ENCODE measurements at places on chromosomes 4 and X.

DNA sequence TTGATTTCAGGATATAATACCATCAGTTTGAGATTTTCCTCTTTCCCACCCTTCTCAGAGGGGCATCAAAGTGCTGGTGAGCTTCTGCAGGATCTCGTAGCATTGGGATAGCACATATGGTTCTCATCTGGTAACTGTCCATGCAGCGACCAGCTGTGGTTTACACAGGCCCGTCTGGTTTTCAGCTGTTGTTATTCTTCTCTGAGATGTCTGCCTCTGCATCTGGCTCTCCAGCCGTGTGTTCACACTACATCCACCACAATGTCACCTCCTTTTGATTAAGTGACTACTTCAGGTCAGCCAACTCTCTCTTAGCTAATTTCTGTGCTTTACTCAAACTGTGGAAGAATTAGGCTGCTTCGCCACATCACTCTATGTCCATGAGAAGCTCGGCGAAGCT, 676.7 kb upstream of the TENM3 start:
- DNase-seq = no peak

- no peak for DNase-seq
Observed at GRCh38 chrX:7330971-7331746, 183.2 kb upstream of the PUDP start.

- no peak for DNase-seq
Observed at GRCh38 chrX:96027407-96027806, 657.2 kb upstream of the DIAPH2 start.

DNA sequence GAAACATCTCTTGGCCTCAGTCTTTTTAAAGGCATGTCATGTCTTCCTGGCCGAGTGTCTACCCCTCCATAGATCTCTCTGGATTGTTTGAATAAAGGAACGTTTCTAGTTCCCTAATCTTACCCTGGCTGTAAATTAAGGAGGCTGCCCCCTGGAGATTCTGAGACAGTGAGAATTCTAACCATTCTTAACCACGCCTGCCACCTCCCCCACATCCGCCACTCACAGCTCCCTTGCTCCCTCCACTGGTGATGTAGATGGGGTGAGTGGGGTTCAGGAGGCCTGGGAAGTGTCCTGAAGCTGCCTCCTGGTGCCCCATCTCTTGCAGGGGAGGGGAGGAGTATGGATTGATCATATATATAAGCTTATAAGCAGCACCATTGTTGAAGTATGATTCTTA, 48.0 kb upstream of the TRIM2 start:
- peak; percentile 86 for DNase-seq

GRCh38 chrX:17861489-17862011, 452 bp upstream of the RAI2 start:
- DNase-seq = no peak

GRCh38 chr4:82777857-82778525, 20.6 kb downstream of the SCD5 start:
- no peak for DNase-seq

DNA sequence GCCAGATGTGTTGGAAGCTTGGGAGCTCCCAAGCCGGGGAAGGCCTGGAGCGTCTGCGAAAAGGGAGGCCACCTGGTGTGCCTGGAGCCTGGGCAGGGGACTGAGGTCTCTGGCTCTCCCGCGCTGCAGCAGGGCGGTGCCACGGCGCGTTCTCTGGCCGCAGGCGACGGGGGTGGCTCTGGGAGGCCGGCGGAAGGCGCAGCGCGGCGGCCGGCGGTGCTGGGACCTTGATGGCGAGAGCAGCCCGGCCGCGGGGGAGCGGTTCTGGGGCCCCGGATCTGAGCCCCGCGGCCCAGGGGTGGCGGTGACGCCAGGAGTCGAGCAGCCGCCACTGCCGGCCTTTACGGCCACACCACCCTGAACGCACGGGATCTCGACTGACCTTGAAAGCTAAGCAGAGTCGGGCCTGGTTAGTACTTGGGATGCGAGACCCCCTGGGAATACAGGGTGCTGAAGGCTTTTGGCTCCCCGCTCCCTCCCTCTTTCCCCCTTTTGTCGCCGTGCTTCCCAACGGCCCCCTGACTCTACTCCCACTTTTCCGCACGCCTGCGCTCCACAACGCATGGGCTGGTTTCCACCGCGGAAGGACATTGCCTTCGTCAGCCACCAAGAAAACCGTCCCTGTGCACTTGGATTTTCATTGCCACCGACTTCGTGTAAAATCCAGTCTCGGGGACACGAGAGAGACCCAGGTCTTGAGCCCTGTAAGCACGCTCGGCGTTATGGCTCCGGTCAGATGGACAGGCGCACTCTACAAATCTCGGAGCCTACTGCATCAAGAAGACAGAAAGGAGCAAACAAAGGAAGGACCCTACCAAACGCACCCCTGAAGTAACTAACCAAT, 9.5 kb downstream of the FRG2 start:
- peak; percentile 55 for DNase-seq

GRCh38 chr4:26344901-26345564, 24.2 kb downstream of the RBPJ start:
- DNase-seq = no peak

DNA sequence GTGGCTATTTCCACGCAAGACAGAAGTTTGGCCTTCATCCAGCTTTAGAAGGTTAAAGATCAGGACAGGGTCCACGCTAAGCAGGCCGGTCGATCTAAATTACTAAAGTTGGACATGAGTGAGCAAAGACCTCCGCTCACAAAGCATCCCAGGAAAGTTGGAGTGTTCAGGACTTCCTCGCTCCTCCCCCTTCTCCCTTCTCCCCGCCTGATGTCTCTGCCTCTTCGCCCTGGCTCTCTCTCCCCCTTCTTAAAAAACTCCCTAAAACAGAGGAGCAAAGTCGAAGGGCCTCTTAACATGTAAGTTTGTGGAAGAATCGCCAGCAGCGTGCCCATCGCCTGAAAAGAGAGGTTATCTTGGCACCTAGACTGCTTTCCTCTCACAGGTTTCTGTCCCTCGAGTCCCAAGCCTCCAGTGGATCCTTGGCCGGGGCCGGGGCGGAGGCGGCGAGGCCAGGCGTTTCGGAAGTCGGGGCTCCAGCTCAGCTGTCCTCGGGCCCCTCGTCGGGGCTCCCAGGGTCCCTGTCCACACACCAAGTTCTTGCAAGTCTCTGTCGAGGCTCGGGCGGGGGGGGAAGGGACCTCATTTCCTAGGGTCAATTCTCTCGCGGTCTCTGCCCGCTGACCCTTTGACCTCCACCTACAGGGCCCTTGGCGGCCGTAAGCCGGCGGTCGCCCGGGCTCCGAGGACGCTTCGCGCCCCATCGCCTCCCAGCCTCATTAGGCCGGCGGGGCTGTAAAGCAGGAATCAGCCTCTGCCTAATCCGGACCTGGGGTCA, 7.6 kb downstream of the ZIC3 start:
- DNase-seq = no peak

DNA sequence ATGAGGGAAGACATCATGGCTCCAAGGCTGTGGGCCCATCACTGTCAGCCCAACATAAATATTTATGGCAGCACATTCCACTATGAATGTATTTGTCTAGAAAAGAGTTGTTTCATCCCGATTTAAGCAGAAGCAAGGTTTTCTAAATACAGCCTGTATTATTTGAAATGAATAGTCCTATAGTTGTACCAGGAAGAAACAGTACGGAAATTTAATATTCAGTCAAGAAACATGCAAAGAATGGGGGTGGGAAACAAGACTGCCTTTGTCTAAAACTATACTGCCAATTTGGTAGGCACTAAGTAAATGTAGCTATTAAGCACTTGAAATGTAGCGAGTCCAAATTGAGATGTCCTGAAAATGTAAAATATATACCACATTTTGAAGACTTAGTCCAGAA, 69.1 kb downstream of the MOSPD2 start:
- DNase-seq = no peak

DNA sequence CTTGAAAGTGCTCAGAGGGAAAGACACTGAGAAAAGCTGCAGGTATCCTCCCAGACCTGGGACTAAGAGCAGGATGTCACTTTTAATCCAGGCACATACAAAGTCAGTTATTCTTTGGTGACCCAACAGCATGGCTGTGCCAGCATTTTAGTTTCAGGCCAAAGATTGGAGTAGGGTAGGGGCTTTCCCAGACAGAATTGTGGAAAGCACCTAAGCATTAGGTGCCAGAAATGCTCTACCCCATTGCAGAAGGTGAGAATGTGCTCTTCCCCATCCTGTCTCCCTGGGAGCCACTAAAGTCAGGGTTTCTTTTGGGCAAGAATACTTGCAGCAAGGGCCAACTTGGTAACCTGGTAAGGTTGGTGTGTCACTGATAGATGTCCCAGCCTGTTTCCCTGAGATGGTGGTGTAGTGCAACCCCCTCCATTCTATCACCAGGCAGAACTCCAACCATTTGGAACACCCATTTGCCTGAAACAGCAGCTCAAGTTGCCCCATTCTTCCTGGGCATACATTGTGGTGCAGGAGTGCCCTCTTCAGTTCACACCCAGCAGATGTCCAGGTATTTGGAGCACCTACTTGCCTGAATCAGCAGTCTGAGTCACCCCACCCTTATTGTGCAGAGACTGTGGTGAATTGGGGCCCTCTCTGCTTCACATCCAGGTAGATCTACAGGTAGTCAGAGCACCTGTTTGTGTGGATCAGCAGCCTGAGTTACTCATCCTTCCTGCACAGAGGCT, 183.5 kb downstream of the ZC4H2 start:
- DNase-seq = no peak

DNA sequence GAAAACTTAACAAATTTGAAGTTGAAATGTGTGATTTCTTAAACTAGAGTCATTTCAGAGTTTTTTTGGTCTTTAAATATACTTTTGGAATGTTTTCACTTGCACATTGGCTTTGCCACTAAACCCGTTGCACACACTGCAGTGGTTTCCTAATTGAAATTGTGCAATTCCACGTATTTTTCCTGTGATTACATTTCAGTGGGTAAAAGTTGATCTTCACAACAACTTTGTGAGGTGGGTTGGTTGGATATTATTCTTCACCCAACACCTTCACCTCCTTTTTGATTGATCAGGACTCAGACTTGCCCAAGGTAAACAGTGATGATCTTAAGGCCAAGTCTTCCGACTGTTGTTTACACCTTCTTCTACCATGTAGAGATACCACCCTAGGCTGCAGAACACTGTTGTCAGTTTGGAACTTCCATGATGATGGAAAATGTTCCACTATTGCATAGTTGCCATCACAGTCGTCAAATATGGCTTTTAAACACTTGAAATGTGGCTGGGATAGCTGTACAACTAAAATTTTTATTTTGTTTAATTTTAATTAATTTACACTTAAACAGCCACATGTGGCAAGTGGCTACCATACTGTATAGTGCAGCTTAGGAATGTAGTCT, 13.7 kb downstream of the SEPTIN11 start:
- DNase-seq = no peak

DNA sequence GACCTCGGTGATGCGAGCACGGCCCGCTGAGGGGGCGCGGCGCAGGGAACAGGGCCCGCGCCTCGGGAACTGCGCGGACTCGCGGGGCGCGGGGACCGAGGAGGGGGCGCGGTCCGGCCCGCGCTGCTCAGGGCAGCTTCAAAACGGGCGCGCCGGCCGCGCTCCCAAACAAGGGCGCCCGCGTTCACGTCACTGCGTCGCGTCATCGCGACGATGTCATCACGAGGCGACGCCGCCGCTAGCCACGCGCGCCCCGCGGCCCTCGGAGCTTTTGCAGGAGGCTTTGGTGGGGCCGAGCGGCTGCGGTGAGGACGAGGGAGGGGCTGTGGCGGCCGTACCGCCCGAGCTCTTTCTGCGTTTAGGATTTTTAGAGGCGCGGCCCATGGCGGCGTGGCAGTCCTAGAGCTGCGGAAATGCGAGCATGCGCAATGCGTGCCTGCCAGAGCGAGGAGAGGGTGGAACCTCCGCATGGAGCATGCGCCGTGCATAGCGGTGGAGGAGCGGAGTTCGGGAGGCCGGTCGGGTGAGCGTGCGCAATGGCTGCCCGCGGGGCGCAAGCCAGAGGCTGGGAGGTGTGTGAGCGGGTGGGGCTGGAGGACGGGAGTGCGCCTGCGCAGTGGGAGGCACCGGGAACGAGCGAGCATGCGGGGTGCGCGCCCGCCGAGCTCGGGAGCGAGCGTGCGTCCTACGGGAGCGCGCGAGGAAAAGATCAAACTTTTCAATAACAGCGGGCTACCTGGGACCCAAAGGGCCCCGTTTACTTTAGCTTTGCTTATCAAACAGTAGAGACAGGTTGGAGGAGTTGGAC, at the start of gene PPP2R3B:
Gene PPP2R3B, minus strand, starts transcription at position 140 of the 808 bp plus-strand sequence. CDS start 216 bp downstream, outside the sequence.
- peak; percentile 100 for DNase-seq

DNA sequence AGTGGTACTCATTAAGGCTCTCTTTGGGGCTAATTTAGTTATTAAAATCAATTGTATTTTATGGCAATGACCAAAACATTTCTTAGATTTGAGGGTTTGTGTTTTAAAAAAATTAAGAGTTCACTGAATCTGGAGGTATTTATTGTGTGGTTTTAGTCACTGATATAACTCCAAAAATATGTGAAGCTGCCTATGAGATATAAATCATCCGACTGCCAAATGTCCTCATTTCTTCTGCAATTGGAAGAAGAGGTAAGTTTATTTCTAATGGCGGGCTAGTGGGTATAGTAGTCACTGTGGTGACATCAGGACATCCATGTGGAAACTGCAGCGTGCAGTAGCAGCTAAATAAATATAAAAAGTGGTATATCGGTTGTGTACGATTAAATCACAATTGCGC, 205.5 kb downstream of the MID1 start:
- DNase-seq = no peak

GRCh38 chrX:122301491-122301890, 882.6 kb upstream of the GRIA3 start:
- DNase-seq = no peak

DNA sequence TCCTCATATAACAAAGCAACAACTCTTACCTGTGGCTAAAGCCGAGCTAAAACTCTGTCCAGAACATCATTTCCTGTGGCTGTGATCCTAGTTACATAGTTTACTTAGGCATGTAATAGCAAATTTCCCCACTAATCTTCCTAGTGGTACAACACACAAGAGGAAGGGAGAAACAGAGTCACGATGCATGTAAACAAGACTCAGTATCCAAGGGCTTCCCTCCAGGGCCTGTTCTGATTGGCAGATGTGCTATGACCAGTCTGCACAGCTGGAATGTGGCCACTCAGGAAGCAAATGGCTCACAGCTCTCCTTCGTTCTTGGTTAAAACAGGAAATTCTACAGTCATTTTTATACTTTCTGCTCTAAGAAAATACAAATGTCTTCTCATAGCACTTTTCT, 49.2 kb upstream of the PRSS48 start:
- DNase-seq = no peak

All from activated CD4-positive, alpha-beta T cell treated with anti-CD3 and anti-CD28 coated beads, Interleukin-2, amount 10 ng/mL, durations not matched to agents 24 days and 14 days (primary cell).